ENCODE measurements at places on chromosomes 4 and X. TPM values are rescaled to one million over a fixed set of nuclear protein-coding genes. Genes with fewer than 3 reads are reported as not detected.

DNA sequence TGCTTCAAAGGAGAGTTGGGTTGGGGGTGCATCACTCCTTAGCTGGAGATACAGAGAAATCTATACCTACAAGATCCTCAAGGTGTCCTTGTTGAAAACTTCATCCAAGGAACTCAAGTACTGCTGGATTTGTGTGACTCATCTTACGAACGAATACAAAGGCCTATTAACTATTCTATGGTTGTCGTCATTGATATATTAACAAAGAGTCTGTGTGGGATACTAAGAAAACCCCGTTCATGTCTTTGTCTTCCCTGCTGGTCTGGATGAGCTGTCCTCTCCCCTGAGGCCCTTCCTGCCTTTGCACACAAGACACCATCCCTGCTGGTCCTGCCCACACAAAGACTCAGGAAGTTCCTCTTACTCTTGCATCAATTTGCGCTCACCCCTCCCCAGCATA is 54.9 kb upstream of the IRF2 start:
- DNase-seq, result no peak

- no peak for DNase-seq
Measured at GRCh38 chrX:43083016-43083415, 305.1 kb upstream of the PPP1R2C start.

- no peak for DNase-seq
Measured at GRCh38 chr4:159150821-159151390, 48.0 kb downstream of the RAPGEF2 start.

The IL21 gene
- total RNA-seq, result not detected

DNA sequence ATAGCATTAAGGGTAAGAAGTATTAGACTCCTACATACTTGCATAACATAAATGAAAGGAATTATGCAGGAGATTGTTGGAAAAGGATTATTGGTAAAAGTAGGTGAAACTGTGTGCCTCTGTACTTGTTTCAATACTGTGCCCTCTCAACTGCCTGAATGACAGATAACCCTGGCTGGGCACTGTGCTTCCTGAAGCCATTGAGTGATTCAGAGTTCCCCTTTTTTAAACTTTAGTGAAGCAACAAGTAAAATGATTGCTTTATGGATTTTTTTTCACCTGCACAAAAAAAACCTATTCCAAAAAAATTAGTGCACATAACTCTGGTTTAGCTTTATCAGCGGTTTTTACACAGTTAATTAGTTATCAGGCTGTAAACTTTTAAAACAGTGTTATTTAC is 204.8 kb downstream of the TRAM1L1 start:
- no peak for DNase-seq

- DNase-seq, result no peak
Measured at GRCh38 chr4:69054578-69055200, 41.6 kb upstream of the UGT2B7 start.

The ZNF275 gene
- 8.6 TPM for total RNA-seq

DNA sequence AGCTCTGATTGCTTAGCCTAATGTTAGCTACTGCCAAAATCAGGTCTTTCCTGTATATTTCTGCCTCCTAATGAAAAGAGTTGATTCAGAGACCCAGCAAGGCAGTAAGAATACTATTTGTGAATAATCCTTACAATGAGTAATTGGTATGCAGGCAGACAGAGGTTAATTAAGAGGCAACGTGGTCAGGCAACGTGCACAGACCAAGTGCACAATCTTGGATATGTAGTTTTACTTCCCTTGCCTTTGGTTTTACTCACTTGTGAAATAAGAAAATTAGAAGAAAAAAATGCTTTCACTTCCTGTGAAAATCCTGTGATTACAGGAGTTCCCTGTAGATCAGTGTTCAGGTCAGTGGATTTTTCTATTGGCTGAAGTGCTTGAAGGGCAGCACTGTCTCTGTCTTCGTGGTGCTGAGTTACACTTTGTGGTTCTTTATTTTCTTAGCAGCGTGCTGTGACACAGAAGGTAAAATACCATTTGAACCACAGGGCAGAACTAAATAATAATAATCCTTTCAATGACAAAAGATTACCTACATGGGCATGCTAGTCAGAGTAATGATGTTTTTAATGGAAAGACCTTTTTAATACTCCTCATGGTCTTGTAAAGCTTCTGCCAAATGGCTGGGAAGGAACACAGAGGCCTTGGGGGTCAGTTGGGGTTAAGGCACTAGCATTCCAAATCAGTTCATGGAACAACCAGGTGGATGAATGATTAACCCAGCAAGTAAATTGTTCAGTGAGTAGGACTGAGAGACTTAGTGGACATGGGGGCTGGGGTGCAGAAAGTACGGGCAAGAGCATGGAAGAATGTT is 430.9 kb downstream of the MAPK10 start:
- DNase-seq, result no peak

GRCh38 chr4:89704651-89705395 is 132.1 kb downstream of the SNCA start:
- no peak for DNase-seq

DNA sequence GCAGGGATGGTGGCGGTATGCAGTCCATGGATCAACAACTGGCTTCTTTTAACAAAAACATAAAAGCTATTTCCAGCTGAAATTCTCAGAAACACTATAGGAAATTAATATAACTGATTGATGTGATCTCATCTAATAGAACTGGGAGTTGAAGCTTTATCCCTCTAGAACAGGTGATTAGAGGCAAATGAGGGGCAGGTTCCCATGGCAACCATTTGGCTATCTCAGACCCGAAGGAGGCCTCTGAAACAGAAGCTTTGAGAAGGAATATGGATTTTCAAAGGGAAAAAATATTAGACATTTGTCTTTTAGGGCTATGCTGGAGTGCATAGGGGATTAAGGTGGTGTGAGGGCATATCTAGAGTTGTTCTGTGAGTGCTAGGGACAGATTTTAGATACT is 50.0 kb downstream of the IGSF1 start:
- DNase-seq, result no peak

- no peak for DNase-seq
Measured at GRCh38 chr4:57605376-57605775, 495.2 kb upstream of the IGFBP7 start.

GRCh38 chrX:20595928-20596575 is 329.3 kb upstream of the RPS6KA3 start:
- DNase-seq, result no peak

The RXFP1 gene
- not detected for total RNA-seq

The TRAM1L1 gene
- total RNA-seq, result 1.2 TPM

- peak; percentile 82 for DNase-seq
Measured at GRCh38 chr4:153204247-153204671, at the start of gene TRIM2. TSS of gene TRIM2 (plus strand) at chr4:153204443. CDS start at chr4:153204531, 88 bp downstream.

The FGF2 gene
- total RNA-seq, result 8.7 TPM

- no peak for DNase-seq
Measured at GRCh38 chrX:101605146-101605545, 12.7 kb downstream of the ARMCX6 start.

DNA sequence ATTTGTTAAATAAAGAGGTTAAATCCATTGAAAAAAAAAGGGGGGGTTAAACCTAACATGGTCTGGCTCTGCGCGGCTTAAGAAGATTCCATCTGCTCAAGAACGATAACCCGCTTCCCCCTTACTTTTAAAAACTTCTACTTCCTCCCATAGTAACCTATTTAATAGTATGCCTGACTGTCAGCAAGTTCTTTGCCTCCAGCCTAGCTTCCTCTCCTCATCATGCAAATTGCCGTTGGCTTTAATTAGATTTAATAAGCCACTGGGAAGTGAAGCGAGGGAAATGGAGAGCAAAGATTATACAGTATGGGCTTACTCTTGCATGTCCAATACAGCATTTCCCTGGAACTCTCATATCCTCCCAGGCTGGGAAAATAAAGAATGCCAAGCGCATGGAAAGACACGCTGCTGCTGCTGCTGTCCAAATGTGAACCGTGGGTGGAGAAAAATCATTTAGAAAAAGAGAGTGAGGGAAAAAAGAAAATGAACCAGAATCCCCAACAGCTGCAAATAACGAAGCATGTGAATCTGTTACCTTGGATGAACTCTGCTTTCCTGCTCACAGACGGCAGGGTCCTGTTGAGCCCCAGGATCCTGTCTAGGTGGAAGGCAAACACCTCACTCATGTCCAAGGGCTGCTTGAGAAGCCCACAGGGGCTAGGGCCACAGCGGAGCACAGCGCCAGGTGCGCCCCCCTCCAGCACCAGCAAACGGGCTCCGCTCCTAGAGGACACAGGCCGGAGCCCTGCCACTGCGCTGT is 2.7 kb downstream of the GASK1B start:
- peak; percentile 38 for DNase-seq

GRCh38 chrX:40420899-40421729 is 159.7 kb upstream of the ATP6AP2 start:
- DNase-seq, result peak; percentile 56

DNA sequence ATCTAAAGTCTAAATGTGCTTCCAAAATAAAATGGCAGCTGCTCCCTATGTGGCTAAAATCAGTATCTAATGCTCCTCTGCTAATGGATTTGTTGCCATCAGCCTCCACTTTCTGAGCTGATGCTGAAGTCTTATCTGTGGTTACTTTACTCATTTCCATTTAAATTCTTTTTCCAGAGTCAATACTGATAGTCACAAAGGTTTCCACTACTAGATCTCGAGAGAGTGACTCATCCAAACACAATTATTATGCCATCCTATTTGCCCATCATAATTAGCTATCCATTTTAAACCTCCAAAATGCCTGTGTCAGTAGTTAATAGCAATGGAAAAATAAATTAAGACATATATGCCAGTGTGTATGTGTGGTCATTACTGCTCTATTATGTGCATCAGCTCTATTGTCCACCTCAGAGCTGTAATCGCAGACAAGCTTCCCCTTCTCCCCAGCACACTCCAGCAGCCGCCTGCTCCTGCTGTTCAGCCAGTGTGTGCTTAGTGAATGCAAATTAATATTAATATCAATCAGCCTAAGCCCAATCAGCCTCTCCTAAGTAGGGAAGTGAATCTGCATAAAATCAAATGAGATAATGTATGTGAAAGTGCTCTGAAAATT is 199.8 kb upstream of the ZIC3 start:
- DNase-seq, result no peak

DNA sequence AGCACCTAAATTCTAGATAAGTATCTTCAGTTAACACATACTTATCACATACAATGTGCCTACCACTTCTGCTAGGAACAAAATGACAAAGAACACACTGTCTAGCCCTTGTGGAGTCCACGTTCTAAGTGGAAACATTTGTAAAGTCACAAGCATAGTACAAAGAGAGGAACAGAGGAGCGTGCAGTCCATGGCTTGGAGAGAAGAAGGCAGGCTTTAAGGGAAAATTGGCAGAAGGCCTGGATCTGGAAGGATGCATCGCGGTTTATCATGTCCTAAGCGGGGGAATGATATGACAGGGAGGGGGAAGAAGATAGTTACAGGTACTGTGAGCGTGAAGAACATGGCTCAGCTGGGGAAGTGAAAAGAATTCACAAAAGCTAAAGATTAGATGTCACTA is 218.0 kb downstream of the PRDM5 start:
- no peak for DNase-seq

DNA sequence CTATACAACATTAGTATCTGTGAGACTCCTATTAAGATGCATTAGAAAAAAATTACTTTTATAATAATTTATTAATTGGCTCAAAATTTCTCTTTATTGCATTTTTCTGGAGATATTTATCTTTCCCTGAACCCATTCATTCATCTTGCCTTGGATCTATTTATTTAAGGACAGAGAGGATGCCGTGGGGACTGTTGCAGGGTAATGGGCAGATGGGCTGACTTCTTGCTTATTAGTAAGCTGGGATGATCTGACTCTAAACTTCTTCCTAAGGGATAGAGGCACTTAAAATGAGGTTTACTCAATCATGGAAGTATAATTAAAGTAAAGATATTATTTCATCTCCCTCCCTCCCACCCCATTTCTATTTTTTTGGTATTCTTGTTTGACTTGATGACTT is 18.2 kb upstream of the ANK2 start:
- no peak for DNase-seq

DNA sequence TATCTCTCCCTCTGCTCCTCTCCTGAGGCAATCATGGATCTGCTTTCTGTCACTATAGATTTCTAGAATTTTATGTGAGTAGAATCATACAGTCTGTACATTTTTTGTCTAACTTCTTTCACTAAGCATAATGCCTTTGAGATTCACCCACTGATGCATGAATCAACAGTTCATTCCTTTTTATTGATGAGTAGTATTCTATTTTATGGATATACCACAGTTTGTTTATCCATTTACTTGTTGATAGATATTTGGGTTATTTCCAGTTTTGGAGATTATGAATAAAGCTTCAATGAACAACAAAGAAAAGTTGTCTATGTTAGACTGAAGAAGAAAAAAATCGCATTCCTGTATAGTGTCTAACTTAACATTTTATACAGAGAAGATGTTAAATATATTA is 30.5 kb downstream of the PHKA1 start:
- DNase-seq, result no peak

DNA sequence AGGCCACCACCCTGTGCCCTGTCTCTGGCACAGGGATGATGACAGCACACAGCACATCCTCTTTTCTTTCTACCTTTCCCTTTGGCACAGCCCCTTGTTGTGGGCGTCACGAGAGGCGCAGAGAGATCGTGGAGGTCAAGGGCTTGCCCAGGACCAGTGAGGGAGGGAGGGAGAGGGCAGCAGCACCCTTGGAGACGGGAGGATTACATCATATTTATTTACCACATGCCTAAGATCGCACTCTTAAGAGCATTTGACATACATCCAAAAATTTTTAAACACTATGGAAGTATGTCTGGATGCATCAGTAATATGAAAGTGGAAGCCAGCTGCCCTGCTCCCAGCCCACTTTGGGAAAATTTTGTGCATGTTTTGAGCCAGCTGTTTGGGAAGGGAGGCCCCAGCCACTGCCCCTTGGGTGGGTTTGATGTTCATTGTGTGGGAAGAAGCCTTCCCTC is 12.7 kb downstream of the WFS1 start:
- no peak for DNase-seq

GRCh38 chr4:183816077-183816476 is 89.0 kb upstream of the STOX2 start:
- no peak for DNase-seq

- no peak for DNase-seq
Measured at GRCh38 chrX:44931441-44931973, 58.5 kb downstream of the KDM6A start.

- no peak for DNase-seq
Measured at GRCh38 chrX:107894038-107894437, 68.4 kb downstream of the MID2 start.

The GAB1 gene
- 104 TPM for total RNA-seq

The COX7B2 gene
- total RNA-seq, result not detected

- no peak for DNase-seq
Measured at GRCh38 chrX:110310896-110311295, 7.0 kb downstream of the AMMECR1 start.

DNA sequence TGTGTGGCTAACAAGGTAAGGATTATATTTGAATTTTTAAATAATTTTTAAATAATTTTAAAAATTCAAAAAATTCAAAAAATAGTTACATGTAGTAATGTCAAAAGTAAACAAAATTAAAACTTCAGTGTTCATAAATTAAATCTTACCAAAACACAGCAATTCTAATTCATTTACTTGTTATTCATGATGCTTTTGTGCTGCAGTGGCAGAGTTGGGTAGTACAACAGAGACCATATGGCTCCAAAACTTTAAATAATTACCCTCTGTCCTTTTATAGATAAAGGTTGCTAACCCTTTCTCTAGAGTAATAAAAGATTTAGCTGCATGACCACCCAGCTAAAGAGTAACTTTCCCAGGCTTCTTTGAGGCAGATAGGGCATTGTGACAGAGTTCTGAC is 1355.6 kb downstream of the FSTL5 start:
- DNase-seq, result no peak

Measured in heart left ventricle (tissue), 16 donors.